Activated CD4-positive, alpha-beta T cell treated with anti-CD3 and anti-CD28 coated beads for 1 hour (primary cell): ENCODE measurements at places on chromosomes 16 and 17.

DNA sequence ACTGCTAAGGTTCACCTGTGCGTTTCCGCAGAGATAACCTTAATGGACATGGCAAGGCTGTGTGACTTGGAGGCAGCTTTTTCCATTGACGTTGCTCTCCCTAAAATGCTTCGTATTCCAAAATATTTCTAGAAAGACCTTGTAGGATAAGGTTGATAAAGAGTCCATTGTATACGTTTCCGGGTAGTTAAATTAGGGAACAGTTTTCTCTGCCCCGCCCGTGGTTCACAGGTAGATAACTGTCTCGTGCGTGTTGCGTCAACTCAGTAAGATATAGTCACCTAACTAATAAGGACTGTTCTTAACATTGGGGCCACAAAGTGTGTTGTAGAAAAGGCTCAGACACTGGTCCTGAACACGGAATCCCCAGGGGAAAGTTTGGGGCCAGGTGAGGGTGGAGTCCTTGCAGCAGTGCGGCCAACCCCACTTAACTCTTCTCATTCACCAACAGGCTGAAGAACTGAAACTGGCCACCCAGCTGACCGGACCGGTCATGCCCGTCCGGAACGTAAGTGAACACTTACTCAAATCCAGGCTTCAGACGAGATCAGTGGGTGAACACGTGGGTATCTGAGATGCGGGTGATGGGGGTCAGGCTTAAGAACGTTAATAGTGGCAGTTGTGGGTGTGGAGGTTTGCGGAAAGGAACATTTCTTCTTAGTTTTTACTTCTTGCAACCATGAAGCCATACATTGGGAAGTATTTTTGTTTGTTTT is 1.6 kb downstream of the RPL13 start:
- no peak for DNase-seq

GRCh38 chr16:86063760-86064405 is 164.9 kb downstream of the IRF8 start:
- DNase-seq = no peak

GRCh38 chr16:84732674-84733352 is 33.0 kb downstream of the USP10 start:
- no peak for DNase-seq

- DNase-seq = no peak
These were observed 41.6 kb downstream of the DCAKD start for GRCh38 chr17:45009676-45010467.

- no peak for DNase-seq
These were observed 2.6 kb downstream of the HAP1 start for GRCh38 chr17:41731836-41732235.

GRCh38 chr16:54405478-54405877 is 118.9 kb upstream of the IRX3 start:
- no peak for DNase-seq

DNA sequence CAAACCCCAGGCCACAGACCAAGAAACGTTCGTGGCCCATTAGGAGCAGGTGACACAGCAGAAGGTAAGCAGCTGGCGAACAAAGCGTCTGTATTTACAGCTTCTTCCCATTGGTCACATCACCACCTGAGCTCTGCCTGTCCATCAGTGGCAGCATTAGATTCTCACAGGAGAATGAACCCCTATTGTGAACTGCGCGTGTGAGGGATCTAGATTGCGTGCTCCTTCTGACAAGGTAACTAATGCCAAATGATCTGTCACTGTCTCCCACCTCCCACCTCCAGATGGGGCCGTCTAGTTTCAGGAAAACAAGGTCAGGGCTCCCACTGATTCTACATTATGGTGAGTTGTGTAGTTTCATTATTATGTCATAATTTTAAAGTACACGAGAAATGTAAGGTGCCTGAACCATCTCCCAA is 186.3 kb downstream of the CPPED1 start:
- DNase-seq = no peak

DNA sequence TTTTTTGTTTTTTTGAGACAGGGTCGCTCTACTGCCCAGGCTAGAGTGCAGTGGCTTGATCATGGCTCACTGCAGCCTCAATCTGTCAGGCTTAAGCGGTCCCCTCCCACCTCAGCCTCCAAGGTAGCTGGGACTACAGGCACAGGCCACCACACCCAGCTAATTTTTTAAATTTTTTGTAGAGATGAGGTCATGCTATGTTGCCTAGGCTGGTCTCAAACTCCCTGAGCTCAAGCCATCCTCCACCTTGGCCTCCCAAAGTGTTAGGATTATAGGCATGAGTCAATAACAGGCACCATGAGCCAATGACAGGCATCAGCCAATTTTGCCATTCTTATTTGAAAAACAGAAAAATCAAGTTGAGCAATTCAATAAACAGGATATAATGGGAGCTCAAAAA is 125.0 kb downstream of the SPAG9 start:
- no peak for DNase-seq

DNA sequence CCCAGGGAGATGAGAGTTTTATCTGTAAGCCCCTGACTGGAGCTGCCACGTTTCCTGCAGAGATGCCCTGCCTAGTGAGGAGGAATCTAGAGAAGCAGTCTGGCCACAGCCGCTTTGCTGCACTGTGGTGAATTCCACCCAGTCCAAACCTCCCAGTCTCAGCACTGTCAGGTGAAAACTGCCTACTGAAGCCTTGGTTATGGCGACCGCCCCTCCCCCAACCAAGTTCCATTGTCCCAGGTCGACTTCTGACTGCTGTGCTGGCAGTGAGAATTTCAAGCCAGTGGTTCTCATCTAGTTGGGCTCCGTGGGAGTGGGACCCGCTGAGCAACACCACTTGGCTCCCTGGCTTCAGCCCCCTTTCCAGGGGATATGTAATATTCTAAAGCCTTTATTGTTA is 10.2 kb upstream of the LYZL6 start:
- no peak for DNase-seq

- peak; percentile 85 for DNase-seq
These were observed at the start of gene MPHOSPH6 for GRCh38 chr16:82169861-82170845. MPHOSPH6 (minus strand) TSS chr16:82170224; CDS start chr16:82170175, 49 bp downstream.
